ENCODE measurements at places on chromosomes 1 and 21. TPM values are rescaled to one million over a fixed set of nuclear protein-coding genes. Genes with fewer than 3 reads are reported as not detected.

The SPRR2A gene
- total RNA-seq = not detected

The FOXD2 gene
- 0.06 TPM for total RNA-seq

The C4BPB gene
- total RNA-seq = not detected

The PLPP3 gene
- total RNA-seq = 11.5 TPM

The LCE1C gene
- total RNA-seq = not detected

The OR2L2 gene
- not detected for total RNA-seq

The MYCBP gene
- 6.3 TPM for total RNA-seq

The C1orf141 gene
- total RNA-seq = not detected

The B3GALT2 gene
- 0.65 TPM for total RNA-seq

The CYYR1 gene
- total RNA-seq = 20.6 TPM

The TGFB2 gene
- total RNA-seq = 0.97 TPM

The DSTYK gene
- total RNA-seq = 7.9 TPM

The DAB1 gene
- total RNA-seq = not detected

The FAM3B gene
- not detected for total RNA-seq

The MINDY1 gene
- 12.6 TPM for total RNA-seq

The LRIF1 gene
- 7.7 TPM for total RNA-seq

All from bladder microvascular endothelial cell (primary cell).